Stimulated activated CD8-positive, alpha-beta memory T cell treated with anti-CD3 and anti-CD28 coated beads, Interleukin-7, amount 100 ng/mL, for 1 hour (primary cell): ENCODE measurements at places on chromosomes 16 and 17.

DNA sequence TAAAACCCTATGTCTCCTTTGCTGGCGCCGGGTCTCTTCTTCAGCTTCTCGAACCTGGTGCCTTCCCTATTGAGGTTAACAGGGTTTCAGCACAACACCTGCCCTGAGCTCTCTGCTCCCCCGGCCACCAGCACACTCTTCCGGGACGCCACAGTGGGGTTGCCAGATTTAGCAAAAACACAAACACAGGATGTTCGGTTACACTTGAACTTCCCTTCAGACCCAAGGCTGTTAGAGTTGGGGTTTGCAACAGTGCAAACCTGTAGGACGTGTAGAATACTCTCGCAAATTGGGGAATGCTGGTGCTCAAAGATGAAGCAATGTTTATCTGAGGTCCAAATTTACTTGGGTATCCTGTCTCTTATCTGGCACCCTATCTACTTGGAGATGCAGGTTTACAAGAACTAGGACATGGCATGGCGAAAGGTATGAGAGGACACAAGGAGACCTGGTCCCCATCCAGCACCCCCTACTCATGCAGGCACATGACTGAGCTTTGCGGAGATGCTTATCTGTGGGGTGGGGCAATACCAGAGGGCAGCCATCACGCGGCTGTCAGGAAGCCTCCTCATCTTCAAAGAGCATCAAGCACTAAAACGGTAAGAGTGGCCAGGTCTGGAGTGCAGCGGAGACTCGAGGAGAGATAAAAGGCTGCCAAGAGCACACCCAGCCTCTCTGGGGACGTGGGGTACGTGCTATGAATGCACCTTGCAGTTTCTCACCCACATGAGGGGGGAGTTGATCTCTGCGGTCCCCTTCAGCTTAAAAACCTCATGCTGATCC, 52.8 kb downstream of the SDK2 start:
- DNase-seq, result no peak

- no peak for DNase-seq
Measured at GRCh38 chr16:86983621-86984020, 333.6 kb downstream of the C16orf95 start.

GRCh38 chr17:67050066-67050465, 5.7 kb downstream of the CACNG1 start:
- DNase-seq, result no peak

- no peak for DNase-seq
Measured at GRCh38 chr17:82023447-82024241, 539 bp downstream of the LRRC45 start.

DNA sequence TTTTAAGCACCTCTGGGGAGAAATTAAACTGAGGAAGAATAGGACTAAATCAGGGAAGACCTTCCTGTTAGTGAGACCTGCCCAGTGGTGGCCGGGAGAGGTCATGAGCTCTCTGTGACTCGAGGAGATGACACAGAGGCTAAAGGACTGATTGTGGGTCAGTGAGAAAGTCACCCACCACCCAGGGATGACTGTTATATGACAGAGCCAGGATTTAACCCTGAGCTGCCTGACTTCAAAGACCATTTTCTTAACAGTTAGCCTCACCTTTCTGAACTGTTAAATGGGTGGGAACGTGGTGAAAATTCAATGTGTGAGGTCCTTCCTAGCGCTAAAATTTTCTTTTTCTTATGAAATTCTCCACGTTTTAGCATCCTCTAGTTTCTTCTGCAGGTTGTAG, 72.5 kb downstream of the WSB1 start:
- DNase-seq, result no peak
